ENCODE measurements at places on chromosomes 3 and 15. TPM values are rescaled to one million over a fixed set of nuclear protein-coding genes. Genes with fewer than 3 reads are reported as not detected.

Gene CYP8B1
- total RNA-seq: not detected

Gene NUP210
- 0.53 TPM for total RNA-seq

Gene PDZRN3
- total RNA-seq: 0.07 TPM

Gene SERPINI2
- total RNA-seq: not detected

Gene CAPN3
- total RNA-seq: 0.57 TPM

Gene KATNBL1
- 76.2 TPM for total RNA-seq

Gene THRB
- 0.93 TPM for total RNA-seq

Gene P2RY13
- total RNA-seq: not detected

Gene NAALADL2
- 3.8 TPM for total RNA-seq

Gene TMEM207
- not detected for total RNA-seq

Gene RNU5B-1
- not detected for total RNA-seq

Gene XRN1
- total RNA-seq: 68.5 TPM

Gene PRR23A
- total RNA-seq: not detected

Gene ST8SIA2
- total RNA-seq: not detected

Gene SLCO3A1
- total RNA-seq: 4.6 TPM

Gene TRAIP
- total RNA-seq: 4.8 TPM

Gene CPOX
- total RNA-seq: 26.7 TPM

Gene SCN5A
- total RNA-seq: 23.7 TPM

Gene IQCH
- 2.4 TPM for total RNA-seq

Gene SHC4
- total RNA-seq: 0.53 TPM

Gene ISLR
- 0.07 TPM for total RNA-seq

Gene TFG
- total RNA-seq: 153 TPM

Gene TRIM69
- total RNA-seq: 18.6 TPM

Gene AGTR1
- total RNA-seq: not detected

Gene FAM81A
- total RNA-seq: 1.1 TPM

Gene GOLGA8Q
- 0.66 TPM for total RNA-seq

Gene CADPS
- not detected for total RNA-seq

Gene CCK
- not detected for total RNA-seq

Gene CKMT1A
- not detected for total RNA-seq

Gene CERS3
- total RNA-seq: not detected

Measured in thoracic aorta endothelial cell (primary cell).